CD4-positive, CD25-positive, alpha-beta regulatory T cell (primary cell): ENCODE measurements at places on chromosomes 6 and 20.

GRCh38 chr20:59752704-59753460 is 148.5 kb downstream of the PHACTR3 start:
- no peak for DNase-seq

DNA sequence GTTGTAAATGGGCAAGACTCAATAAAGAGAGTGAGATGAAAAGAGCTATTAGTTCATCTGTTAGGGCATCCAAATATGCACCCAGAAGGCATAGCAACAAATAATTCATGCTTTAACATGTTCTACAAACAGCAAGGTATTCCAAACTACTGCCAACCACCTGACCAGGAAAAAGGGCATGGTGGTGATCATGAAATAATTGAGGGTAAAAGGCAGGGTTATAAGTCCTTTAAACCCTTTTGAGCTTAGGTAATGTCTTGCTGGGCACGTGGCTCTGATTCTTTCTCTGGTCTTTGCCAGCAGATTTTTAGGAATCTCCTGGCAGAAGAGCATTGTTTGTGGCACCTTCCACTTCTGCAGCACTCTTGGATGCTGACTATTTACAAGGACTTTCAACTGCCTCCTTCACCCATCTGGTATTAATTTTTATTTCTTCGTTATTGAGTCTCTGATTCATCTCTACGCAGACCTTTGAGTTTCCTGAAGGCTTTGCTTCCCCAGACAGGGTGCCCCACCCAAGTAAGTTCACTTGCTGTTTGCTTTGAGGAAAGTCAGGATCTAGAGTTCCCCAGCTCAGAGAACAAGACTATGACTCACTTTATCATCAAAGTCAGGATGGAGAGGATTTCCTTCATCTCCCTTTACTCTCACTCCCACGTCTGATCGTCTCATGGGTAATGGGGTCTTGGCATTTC is 83.4 kb upstream of the NEDD9 start:
- no peak for DNase-seq

DNA sequence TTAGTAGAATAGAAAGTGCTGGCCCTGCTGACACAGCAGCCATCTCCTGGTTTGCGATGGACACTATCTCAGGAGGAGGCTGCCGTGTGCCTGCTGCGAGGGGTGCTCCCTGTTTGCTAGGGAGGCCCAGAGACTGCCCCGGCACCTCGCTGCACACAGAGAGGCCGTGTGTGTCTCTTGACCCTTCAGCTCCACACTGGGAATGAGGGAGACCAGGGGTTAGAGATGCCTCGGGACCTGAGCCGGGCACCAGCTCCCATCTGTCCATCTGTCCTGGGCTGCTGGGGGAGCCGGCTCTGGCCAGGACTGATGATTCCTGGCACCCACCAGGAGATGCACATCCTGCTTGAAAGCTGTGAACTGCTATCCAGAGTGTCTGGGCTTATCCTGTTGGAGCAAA is 18.2 kb downstream of the PHACTR3 start:
- no peak for DNase-seq

DNA sequence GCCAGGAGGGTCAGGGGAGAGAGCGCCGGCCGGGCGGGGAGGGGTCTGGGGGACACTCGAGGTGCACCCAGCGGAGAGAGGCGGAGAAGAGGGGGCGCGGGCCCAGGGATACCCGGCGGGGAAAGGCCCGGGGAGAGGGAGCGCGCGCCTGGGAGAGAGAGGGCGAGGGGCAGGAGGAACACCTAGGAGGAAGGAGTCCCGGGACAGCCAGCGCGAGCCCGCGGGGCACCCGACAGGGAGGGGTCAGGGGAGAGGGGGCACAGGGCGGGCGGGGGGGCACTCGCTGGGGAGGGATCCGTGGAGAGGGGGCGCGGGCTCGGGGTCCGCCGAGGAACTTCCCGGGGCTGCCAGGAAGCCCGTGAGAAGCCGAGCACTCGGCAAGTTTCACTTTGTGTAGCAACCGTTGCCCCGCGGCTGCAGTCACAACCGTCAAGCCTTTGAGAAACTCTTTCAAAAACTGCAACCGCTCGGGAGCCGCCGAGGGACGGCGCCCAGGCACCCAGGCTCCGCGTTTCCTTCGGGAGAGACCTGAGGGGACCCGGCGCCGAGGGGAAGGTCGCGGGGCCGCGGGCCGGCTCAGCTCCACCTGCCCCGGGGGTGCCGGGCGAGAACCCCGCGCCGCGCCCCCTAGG is 471 bp downstream of the EZR start:
- peak; percentile 59 for DNase-seq

DNA sequence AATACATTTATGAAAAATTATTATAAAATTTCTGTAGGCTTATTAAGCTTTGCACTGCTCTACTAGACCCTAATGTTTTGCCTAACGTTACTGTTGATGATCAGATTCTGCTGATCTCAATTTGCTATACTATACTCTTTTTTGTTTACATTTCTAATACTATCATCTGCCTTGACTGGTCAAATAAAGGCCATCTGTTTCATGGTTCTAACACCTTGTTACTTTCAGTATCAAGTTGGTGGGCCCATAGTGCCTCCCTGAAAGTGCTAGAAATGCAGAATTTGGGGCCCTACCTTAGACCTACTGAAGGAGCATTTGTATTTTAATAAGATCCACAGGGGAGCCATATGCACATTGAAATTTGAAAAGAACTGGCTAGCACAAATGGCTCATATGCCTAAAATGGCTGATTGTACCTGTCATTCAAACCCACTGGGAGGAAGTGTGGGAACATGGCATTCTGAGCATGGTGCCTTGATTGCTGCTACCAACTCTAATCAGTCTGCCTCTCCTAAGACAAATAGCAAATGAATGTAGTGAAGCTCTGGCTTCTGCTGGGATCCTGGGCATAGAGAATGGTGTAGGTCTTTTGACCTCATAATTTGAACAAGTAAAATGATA is 199.1 kb upstream of the BTBD3 start:
- DNase-seq: no peak

DNA sequence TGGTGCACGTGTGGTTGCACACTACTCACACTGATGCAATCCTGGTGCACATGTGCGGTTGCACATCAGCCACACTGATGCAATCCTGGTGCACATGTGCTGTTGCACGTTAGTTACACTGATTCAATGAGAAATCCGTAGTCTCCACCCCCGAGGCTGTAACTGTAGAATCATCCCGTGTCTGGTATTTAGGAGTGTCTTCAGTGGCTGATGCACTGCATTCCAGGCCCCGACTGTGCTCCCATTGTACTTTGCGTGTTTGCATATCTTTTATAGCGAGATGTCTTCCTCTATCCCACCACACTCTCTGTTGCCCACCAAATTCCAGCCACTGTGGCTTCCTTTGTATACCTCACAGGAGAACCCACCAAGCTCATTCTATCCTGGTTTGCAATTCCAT is 87.8 kb upstream of the MTHFD1L start:
- DNase-seq: no peak

DNA sequence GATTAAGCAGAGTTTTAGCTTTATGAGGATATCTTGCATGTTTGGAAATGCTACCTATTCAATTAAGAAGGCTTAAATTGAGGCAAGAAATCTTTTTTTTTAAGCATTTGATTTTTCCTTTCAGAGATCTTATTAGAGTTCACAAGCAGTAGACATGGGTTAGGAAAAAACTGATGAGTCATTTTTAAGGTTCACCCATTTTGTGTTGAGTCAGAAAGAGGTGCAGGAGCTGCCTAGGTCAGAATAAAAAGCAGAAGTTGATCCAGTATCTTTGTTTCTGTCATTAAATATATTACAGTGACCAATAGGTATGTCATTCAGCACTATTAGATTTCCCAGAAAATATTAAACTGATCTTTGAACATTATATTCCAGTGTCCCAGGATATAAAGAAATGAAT is 306.8 kb downstream of the LMBRD1 start:
- DNase-seq: no peak

DNA sequence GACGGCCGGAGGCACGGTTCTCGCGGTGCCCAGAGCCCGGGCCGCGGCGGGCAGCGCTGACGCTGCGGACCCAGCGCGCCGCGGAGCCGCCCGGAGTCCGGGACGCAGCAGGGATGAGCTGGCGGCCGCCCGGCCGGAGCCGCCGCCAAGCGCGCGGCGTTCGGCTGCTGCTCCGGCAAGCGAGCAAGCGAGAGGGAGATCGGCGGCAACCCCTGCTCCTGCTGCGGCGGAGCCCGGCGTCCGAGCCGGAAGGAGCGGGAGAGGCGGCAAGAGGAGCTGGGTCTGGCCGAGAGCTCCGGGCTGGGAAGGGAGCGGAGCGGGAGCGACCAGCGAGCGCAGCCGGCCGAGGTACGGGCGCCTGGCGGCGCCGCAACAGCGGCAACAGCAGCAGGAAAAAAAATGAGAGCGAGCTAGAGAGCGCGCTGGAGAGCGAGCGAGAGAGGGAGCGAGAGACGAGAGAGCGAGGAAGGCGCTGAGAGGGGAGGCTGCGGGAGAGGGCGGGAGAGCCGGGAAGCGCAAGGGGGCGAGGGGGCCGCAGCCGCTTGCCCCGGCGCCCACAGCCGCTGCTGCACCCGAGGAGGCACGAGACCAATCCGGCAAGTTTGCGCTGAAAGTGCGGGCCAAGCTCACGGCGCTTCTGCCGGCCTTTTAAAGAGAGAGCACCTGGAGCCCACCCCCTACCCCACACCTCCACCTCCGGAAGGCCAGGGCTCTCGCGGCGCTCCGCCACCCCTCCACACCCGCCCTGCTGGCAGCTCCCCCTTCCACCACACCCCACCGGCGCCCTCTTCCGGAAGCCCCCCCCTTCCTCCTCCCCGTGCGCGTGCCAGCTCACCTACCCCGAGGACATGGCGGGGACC is 496 bp downstream of the GRM4 start:
- no peak for DNase-seq

- DNase-seq: no peak
Measured at GRCh38 chr6:147438758-147439528, 69.5 kb upstream of the SAMD5 start.
